ENCODE measurements at places on chromosomes 2 and 18.

DNA sequence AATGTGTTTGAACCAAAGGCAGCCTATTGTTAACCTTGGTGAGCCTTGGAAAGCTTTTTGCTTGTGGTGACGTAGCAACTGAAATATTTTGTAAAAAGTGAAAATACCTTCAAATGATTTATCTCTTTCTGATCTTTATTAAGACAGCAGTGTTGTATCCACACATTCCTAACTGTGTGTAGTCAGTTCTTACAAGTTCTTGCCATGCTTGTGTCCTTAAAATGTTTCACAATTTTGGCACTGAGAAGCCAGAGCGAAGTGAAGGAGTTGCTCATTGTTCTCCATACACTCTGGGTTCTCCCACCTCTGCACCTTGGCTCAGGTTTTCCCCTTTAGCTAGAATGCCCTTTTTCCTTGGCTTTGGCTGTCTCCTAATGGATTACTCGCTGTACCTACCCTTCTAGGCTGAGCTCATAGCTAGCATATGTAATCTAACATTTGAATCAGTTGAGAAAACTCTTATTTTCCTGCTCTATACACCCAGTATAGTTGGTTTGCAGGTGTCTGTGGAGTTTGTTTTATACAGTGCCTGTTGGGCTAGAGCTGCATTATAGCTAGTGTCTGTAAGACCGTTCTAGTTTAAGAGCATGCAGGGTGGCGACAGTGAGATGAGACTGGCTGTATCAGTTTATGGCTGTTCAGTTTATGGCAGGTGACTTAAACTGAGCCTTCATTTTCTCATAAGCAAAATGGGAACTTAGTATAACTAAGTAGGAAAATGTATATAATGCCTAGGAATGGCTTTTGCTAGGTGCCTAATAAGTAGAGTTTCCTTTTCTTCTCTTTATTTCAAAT is 45.5 kb downstream of the FMNL2 start:
- DNase-seq: no peak

DNA sequence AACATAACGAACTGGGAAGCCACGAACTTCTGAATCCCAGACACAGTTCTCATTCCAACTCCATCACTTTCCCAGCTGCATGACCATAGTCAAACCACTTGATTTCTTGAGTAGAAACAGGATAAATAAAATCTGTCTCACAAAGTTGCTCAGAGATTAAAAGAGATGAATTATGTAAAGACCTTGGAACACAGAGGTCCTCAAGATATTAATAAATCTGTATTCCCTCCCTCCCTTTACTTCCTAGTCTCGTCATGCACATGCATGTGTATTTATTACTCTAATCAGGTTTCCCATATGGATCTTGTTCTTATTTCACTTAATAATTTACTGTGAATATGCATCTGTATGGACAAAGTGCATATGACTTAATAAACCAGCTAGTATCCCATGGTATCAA is 21.1 kb upstream of the CSRNP3 start:
- no peak for DNase-seq

- no peak for DNase-seq
Observed at GRCh38 chr18:53644799-53645471, 579.5 kb downstream of the MBD2 start.

- DNase-seq: no peak
Observed at GRCh38 chr2:207465894-207466293, 63.9 kb upstream of the CREB1 start.

DNA sequence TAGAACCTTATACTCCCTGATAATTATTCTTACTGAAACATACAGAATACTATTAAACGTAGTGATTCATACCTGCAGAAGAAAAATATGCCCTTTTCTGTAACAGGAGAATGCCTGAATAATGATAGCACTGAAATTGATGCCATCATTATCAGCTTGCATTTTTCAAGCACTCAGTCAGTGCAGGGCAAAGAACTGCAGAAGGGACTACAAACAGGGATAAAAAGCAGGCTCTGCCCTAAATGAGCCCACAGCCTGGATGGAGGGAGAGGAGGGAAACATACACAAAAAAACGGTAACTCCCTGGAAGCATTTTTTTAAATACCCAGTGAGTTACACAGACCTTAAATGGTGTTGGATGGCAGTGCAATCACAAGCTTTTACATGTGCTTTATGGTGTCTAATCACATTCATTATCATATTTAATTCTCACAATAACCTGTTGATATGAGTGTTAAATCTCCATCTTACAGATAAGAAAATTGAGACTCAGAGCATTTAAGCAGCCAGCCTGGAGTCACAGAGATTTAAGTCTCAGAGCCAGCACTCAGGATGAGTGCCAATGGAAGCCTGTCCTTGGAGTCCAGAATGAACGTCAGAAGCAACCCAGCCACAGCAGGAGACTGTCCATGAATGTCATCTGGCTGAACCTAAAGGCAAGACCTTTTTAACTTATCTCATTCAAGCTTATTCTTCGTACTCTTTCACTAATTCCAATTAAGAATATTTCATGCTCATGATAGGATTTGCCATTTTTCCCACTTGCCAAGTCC is 139.3 kb upstream of the CTNNA2 start:
- no peak for DNase-seq
